ENCODE measurements at places on chromosomes 7 and 10.

GRCh38 chr10:79385804-79386531, 38.7 kb downstream of the PPIF start:
- no peak for DNase-seq

- DNase-seq, result no peak
Observed at GRCh38 chr10:114893251-114893650, 44.7 kb upstream of the TRUB1 start.

- no peak for DNase-seq
Observed at GRCh38 chr7:155791214-155791737, 21.0 kb downstream of the SHH start.

- no peak for DNase-seq
Observed at GRCh38 chr7:154577141-154577873, 425.6 kb downstream of the PAXIP1 start.

DNA sequence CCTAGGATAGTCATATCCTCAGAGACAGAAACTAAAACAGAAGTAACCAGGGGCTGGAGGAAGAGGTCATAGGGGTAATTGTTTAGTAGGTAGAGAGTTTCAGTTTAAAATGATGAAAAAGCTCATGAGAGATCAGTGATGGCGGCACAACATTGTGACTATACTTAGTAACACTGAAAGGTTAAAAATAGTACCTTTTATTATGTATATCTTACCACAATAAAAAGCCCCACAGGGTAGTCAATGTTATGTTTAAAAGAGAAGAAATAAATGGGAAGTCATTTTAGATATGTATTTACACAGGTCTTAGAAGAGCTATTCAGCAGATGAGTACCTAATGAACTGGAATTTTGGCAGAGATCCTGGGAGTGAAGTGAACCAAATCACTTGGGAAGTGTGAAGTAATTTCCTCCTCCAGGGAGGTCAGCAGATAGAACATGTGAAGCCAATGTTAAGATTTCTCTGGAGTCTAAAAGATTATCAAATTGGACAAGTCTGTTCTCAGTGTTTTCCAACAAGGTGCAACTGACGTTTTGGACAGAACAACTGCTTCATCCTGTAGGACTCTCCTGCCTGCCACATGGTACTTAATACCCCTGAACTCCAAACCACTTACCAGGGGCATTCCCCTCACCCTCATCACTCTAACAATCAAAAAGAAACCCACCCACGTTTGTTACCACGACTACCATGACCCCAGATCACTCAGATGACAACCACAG, 6.4 kb downstream of the CDCA7L start:
- DNase-seq, result no peak

DNA sequence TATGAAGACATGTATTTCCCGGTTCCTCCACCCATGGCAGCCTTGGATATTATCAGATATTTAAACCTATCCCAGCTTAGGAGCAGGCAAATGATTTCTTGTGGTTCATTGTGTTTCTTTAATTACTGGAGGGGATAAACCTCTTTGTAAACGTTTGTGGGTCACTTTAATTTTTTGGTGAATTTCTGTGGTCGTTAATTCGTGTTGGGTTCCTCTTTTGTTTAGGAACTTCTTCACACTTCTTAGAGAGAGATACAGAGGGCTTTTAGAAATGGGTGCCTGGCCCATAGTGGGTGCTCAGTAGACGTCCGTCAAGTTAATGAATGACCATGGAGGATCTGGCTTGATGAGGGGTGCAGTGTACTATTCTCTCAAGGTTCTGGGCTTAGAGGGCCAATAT, 27.2 kb upstream of the NUB1 start:
- DNase-seq, result no peak

- no peak for DNase-seq
Observed at GRCh38 chr10:51269821-51270220, 195.5 kb downstream of the PRKG1 start.

DNA sequence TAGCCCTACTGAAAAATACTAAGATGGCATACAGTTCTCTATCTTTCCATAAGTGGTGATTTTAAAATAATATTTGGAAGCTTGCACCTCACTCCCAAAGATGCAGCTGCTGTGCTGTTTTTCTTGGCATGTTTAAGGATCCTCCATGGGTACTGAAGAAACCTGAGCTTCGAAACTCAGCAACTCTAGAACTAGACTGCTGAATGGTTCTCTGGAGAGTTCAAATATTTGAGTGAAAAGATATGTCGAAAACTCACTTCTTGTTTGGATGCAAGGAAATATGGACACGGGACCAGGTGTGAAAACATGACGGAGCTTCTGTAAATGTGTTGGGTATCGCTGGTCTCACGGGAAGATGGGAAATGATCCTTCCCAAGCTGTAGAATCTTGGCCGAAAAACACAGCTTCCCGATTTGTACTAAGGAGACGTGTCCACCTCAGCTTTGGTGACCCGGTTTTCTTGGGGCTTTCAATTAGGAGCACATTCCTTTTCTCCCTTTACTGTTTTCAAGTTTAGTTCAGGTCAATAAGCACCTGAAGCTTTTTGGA, 543.8 kb upstream of the NRP1 start:
- DNase-seq, result no peak

DNA sequence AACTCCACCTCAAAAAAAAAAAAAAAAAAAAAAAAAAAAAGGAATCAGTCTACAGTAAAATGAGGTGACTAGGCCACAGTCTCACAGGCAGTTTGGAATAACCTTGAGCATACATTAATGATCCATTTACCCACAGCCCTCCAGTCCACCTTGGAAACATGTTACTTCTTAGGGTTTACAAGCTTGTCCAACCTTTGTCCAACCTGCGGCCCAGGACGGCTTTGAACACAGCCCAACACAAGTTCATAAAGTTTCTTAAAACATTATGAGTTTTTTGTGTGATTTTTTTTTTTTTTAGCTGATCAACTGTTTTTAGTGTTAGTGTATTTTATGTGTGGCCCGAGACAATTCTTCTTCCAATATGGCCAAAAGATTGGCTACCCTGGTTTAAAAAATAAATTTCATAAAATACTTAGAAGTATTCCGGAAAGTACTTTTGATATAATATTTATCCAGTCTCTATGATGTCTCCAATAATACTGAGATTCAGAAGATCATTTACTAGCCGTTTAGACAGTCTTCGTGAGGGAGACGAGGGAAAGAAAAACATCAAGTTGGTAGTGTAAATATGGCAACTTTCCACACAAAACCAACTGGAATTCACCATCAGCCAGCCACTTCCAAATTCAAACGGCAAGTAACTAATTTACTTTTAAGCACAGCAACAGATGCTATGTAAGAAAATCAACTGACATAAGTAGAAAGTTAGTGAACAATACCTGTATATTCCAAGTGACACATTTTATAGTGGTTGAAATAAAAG, 9.9 kb downstream of the BAZ1B start:
- no peak for DNase-seq

DNA sequence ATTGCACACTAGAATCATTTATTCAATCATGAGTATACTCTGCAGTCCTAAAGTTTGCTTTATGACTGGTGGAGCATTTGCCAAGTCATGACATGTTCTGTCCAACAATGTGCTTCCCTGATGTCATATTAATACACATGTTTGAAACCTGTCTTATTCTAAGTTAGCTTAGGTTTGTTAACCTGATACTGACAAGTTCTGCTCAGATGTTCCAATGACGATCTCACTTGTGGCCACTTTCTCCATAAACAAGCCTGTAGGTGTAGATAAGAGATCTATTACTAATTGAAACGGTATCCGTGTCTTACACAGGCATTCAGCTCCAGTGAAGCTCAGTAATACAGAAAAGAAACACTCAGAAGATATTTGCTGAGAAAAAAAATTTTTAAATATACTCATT, 64.9 kb downstream of the GPR37 start:
- no peak for DNase-seq

DNA sequence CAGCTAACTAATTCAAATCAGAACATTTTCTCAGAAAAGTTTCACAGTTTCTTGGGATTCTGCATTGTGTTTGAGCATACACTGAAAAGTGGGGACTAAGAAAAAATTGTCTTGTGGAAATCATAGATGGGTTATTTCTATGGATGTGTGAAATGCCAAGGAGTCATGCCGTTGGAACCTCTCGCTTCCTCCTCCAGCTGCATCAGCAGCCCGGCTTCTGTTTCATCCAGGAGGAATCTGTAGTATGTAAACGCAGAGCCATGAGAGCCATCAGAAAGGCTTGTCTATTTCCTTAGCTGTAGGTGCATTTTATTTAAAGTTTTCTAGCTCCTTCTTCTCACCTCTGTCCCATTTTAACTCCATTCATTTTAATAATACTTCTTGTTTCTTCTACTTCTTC, 1144.1 kb downstream of the GATA3 start:
- DNase-seq, result no peak

GRCh38 chr10:23363793-23364135, 19.2 kb upstream of the C10orf67 start:
- DNase-seq, result no peak

DNA sequence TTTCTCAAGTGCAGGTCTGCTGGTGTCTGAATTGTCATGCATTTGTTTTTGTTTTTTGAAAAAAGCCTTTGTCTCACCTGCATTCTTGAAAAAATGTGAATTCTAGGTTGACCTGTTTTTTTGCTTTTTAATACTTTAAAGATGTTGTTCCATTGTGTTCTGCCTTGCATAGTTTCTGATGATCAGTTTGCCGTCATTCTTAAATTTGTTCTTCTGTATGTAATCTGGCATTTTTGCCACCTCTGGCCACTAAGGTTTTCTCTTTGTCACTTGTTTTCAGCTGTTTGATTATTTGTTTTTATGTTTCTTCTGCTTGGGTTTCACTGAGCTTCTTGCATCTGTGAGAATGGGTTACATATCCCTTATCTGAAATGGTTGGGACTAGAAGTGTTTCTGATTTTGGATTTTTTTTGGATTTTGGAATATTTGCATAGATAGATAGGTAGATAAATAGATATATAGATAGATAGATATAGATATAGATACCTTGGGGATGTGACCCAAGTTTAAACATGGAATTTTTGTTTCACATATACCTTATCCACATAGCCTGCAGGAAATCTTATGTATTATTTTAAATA, 16.5 kb downstream of the MGMT start:
- DNase-seq, result no peak

DNA sequence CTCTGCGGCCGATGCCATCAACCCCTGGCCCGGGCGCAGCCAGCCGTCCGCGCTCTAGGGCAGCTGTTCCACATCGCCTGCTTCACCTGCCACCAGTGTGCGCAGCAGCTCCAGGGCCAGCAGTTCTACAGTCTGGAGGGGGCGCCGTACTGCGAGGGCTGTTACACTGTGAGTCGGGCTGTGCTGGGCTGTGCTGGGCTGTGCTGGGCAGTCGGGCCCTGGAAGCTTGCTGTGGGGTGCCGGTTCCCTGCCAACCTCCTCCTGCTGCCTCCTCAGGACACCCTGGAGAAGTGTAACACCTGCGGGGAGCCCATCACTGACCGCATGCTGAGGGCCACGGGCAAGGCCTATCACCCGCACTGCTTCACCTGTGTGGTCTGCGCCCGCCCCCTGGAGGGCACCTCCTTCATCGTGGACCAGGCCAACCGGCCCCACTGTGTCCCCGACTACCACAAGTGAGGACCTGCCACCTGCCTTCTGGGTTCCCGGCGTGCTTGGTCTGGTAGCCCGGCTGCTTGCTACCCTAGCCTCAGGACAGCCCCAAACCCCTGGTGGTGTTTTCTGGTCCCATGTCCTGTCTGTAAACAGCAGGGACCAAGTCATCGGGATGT, 7.5 kb downstream of the ZYX start:
- DNase-seq, result no peak
